ENCODE measurements at places on chromosomes 6 and 20.

DNA sequence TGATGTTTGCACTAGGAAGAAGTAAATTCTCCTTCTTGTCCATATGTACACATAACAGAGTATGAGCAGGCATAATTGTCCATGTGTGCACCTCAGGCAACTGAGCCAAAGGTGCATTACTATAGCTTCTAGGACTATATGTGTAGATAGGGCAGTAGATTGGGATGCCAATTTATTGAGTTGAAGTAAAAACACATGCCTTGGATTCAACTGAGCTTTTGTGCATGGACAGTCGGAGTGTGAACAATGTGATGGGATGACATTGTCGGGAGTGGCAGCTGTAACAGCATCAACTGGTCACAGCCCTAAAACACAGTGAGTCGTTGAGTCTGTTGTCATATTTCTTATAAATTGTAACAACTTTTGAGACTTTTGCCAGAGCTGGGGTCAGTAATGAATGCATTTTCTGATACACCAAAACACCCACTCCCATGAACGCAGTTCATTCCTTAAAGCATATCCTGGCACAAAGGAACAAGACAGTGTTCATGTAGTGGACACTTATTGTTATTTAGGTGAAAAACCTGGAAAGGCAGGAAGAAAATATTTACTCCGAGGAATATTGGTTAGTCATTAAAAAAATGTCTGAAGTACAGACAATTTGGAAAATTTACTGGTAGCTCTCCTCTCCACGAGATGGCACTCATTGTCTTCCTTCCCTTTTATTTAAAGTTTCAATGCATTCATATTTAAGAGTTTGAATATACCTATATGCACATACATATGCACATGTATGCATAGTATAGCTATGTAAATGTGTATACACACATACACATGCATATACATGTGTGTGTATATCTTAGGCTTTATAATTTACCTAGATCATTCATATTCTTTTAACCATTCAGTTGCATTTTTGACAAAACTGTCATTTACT, 302.0 kb upstream of the STXBP5 start:
- DNase-seq, result no peak

GRCh38 chr6:115554060-115554459, 506.6 kb downstream of the FRK start:
- no peak for DNase-seq

DNA sequence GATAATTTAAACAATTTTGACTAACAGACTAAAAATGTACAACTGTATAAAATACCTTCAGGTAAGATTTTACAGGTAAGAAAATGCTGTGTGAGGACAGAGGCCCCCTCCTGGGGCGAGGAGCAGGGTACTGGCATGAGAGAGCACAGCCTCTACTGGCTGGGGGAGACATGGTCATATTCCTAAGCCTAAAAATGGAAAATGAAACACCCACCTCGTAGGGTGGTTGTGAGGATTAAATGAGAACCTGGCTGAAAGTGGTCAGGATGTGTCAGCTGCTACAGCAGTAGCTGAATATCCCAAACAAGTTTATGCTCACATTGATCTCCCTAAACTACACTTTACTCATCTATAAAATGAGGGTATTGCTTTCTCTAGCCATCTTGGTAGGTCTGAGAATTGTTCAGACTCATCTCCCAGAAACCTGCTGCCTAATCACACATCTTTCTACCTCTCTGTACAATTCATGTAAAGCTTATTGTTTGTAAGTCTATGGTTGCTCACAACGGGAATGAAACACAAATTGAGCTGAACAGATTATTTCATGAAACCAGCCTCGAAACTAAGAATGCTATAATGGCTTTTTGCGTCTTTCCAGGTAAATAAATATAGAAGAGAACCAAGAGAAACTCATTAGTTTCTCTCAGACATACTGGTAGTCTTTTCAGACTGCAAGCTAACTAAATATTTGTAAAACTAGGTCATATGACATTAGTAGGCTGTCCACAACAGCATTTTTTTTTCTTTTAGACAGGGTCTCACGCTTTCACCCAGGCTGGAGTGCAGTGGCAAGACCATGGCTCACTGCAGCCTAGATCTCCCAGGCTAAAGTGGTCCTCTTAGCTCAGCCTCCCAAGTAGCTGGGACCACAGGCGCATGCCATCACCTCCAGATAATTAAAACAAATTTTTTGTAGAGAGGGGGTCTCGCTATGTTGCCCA, 69.6 kb downstream of the POPDC3 start:
- no peak for DNase-seq

- peak; percentile 14 for DNase-seq
These were observed at the start of gene LY86 for GRCh38 chr6:6588064-6588923. LY86 (plus strand) TSS chr6:6588720; CDS start chr6:6588735, 15 bp downstream.

DNA sequence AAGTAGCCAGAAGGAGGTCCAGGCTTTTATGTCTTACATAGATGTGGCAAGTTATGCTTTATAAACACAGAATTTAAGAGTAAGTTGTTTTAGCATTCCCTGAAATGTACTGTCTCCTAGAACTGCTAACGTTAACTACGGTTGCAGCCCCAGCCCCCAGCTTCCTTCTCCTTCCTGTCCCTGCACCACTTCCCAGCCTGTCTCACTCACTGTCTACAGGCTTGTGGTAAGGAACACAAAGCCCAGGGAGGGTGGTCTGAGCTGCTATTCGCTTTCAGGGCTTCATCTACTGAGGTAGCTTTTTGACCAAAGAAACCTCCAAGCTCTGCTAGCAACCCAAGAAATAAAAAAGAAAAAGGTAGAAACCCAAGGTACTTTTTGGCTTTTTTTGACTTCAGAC, 35.9 kb downstream of the PCSK2 start:
- DNase-seq, result no peak

DNA sequence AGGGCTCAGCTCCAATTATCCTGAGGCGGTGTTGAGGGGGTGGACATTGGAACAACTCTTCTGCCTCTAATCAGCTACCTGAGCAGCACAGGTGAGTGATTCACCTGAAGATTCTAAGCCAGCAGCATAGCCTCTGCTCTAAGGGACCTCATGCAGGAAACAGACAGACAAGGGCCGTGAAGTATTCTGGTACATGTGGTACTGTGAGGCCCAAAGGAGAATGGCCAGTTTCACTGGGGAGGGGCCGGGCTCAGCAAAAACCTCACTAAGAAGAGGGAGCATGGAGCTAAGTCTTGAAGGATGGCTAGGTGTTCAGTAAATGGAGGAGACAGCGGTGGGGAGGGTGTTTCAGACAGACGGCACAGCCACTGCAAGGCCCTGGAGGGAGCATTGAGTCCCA, 58.5 kb upstream of the CCDC167 start:
- DNase-seq, result no peak

DNA sequence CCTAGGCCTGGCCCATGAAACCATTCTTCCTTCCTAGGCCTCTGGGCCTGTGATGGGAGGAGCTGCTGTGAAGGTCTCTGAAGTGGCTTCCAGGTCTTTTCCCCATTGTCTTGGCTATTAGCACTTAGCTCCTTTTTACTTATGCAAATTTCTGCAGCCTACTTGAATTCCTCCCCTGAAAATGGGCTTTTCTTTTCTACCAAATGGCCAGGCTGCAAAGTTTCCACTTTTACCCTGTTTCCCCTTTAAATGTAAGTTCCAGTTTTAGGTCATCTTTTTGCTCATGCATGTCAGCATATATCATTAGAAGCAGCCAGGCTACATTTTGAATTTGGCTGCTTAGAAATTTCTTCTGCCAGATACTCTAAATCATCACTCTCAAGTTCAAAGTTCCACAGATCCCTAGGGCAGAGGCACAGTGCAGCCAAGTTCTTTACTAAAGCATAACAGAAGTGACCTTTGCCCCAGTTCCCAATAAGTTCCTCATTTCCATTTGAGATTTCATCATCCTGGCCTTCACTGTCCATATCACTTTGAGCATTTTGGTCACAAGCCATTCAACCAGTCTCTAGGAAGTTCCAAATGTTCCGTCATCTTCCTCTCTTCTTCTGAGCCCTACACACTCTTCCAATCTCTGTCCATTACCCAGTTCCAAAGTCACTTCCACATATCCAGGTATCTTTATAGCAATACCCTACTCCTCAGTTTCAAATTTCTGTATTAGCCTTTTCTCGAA, 71.9 kb downstream of the TBC1D7 start:
- DNase-seq, result no peak

GRCh38 chr20:59572515-59572914, 31.8 kb upstream of the PHACTR3 start:
- DNase-seq, result no peak

- DNase-seq, result no peak
These were observed 28.9 kb upstream of the CD83 start for GRCh38 chr6:14088600-14089192.

DNA sequence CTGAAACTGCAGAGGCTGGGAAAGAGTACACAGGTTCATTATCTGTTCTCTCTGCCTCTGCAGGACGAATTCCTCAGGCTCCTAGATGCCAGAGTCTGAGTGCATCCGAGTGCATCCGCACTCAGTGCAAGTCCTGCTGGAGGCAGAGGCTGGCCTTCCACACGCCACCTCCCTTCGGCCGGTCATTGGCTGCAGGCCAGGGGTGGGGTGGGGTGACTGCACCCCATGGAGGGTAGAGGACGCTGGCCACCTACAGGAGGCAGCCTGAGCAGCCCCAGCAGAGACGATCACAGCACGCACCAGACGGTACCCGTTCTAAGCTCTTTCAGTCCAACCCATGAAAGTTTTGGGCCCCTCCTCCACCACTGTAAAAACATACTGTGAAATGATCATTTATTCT, 11.7 kb downstream of the SFT2D1 start:
- peak; percentile 39 for DNase-seq

DNA sequence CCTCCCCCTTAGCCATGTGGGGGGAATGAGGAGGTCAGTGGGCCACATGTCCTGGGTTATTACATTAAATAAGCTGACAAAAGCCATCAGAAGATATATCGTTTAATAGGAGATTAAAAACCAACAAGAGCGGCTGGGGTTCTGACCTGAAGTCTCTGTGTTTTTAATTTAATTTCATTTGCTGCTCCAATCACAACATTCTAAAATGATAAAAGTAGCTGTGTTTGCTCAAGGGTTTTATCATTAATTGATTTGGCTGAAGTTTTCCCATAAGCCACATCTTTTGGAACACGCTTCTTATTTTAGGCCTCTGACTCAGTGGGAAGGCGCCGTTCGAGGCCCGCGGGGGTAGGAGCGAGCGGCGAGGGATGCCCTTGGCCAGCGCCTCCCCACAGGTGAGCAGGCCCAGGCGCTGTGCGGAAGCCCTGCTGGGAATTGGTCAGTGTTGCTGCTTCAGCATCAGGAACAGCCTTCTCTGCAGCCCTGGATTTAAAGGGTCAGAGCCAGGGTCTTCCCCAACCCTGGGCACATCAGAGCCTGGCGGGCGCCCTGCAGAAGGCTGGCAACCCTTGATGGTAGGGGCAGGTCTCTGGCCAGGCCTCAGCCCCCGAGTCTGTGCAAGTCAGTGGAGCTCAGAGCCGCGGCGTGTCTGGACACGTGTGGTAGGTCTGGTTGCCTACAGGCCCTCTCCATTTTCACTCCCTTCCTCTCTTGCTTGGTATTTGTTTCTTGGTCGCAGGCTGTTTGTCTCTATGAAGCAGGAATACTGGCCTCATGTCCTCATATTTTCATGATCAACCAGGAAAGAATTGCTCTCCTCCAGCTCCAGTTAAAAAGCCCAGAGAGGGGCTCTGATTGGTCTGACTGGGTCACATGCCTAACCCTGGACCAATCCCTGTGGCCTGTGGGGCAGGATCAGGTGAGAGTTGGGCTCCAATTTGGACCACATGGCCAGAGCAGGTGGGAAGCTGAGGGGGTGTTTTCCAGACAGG, 30.9 kb upstream of the MLN start:
- DNase-seq, result no peak

- DNase-seq, result no peak
These were observed 172.7 kb downstream of the PACRG start for GRCh38 chr6:162900503-162900902.
